AG04450 (cell line): ENCODE measurements at places on chromosomes 3 and 15.

DNA sequence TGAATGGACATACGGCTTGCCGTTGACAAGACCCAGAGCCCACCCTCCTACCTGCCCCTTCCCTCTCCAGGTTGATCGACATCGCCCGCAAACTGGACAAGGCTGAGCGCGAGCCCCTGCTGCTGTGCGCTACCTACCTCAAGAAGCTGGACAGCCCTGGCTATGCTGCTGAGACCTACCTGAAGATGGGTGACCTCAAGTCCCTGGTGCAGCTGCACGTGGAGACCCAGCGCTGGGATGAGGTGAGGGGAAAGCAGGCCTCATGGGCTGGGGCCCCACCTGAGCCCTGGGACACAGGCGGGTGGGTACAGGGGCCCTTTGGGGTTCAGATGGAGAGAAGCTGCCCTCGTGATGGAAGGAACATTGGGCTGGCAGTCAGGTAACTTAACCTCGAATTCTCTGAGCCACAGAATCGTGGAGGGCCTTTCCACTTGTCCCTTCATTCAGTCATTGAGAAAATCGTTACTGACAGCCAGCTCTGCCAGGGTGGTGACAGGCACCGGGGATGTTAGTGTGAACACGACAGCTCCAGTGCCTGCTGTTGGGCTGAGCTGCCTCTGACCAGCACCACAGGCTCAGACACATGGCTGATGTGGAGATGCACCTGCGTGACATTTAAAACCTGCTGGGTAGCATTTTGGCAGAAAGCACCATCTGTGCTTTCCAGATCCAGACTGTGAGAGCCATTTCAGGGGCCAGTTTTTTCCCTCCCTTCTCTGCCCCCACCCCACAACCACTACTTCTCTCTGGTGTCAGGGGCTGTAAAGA is 25.6 kb upstream of the RHO start:
- DNase-seq: no peak

DNA sequence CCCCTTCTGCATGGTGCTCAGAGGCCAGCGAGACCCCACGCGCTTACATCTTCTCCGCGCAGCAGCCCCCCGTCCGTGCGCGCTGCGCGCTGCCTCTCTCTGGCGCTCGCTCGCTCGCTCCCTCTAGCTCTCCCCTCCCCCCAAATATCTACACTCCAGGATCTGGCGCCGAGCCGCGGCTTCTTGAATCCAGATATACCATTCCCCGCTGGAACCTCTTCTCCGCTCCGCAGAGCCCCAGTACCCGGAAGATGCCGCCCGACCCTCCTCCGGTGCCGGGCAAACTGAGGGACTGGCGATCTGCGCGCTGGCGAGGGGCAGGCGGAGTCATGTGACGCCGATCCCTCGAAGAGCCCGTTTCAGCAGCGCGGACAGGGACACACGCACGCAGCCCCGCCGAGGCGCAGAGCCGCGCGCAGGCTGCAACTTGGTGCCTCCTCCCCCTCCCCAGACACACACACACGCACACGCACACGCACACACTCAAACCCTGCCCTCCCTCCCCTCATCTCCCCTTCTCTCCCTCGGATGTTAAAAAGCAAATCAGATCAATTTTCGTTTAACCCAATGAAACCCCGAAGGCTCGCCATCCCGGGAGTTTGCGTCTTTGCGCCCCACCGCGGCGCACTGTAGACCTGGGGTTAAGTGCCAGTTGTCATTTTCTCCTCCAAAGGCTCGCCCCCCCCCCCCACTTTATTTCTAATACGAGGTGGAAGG is at the start of gene RASGRF1:
Gene RASGRF1 (minus strand): TSS at position 294 of the 717 bp plus-strand sequence. CDS start 282 bp downstream, at position 12.
- DNase-seq: no peak

DNA sequence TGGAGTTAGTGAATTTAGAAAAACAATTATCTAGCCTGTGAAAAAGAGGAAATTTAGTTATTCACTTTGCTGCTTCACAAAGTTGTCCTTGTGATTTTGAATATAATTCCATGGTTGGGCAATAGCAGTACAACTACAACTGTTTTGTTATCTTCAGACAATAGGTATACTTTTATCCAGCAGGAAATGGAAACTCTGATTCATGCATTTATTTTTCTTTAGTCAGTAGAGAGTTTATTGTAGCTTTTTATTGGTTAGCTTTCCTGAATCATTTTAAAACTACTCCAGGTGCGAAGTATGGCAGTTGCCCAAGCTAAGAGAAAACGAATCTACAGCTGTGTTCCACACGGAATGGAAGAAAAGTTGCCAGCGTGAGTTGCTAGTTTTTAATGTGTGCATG is 80.3 kb downstream of the TM4SF4 start:
- no peak for DNase-seq

- no peak for DNase-seq
These were observed 28.0 kb downstream of the PSTPIP1 start for GRCh38 chr15:77022646-77023575.

DNA sequence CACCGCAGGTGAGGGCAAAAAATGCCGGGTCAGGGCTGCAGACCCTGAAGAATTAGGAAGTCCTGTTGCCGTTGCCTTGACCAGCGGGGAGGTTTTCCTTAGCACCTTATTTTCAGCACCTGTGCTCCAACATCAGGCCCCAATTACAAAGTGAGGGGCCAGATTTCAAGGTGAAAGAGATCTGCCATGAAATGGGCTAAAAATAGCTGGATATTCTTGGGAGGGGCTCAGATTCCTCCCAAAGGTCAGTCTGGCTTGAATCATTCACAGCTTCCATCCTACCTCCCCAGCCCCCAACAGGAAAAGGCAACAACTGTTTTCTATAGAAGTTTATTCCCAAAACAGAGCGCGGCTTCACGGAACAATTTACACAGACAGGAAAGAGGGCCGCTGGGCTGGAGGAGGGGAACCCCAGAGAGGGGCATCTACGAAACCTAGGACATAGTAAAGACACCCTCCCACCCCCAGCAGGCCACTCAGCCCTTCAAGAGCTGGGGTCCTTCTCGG is 941 bp upstream of the SLC26A6 start:
- no peak for DNase-seq

DNA sequence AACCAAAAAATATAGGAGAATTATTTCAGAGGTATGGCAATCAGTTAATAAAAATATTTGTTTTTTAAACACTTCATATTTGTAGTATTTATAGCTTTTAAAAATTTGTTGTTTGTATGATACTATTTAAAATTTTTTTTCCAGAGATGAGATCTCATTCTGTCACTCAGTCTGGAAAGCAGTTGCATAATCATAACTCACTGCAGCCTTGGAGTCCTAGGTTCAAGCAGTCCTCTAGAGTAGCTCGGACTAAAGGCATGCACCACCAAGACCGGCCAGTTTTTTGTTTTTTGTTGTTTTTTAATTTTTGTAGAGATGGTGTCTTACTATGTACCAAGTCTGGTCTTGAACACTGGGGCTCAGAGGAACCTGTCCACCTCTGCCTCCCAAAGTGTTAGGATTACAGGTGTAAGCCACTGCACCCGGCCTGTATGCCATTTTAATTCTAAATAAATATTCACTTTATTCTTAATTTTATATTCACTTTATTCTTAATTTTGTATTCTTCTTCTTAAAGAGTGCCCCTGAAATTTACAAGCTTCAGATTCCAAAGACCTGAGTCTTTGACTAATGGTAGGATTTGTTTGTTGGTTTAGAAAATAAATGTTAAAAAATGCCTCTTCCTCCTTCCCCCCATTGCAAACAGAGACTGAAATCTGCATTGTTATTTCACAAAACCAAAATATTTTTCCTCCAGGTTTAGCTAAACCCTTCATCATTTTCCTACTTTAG is 9.4 kb downstream of the TGFBR2 start:
- DNase-seq: no peak

DNA sequence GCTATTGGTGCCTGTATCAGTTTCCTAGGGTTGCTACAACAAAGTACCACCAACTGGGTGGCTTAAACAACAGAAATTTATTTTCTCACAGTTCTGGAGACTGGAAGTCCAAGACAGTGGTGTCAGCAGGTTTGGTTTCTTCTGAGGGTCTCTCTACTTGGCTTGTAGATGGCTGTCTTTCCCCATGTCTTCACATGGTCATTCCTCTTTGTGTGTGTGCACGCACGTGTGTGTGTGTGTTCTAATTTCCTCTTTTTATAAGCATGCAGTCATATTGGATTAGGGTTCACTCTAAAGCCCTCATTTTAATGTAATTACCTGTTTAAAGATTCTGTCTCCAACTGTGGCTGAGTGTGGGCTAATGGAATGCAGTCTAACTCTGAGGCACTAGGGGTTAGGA is 182.5 kb downstream of the SPATA16 start:
- DNase-seq: no peak

DNA sequence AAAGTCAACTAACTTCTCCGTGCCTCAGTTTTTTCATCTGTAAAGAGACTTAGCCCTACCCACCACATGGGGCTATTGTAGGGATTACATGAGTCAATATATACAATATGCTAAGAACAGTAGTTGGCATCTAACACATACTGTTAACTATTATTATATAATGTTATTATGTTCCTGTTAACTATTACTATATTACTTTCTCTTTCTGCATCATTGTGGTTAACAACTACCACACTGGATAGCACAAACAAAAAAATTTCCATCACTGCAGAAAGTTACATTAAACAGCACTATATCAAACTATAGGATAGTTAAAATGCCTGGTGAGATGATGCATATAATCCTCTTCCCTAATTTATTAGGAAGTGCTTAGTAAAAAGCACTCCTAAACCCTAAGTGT is 23.7 kb downstream of the STAG1 start:
- no peak for DNase-seq

GRCh38 chr15:51359981-51360380 is 18.5 kb downstream of the GLDN start:
- no peak for DNase-seq

DNA sequence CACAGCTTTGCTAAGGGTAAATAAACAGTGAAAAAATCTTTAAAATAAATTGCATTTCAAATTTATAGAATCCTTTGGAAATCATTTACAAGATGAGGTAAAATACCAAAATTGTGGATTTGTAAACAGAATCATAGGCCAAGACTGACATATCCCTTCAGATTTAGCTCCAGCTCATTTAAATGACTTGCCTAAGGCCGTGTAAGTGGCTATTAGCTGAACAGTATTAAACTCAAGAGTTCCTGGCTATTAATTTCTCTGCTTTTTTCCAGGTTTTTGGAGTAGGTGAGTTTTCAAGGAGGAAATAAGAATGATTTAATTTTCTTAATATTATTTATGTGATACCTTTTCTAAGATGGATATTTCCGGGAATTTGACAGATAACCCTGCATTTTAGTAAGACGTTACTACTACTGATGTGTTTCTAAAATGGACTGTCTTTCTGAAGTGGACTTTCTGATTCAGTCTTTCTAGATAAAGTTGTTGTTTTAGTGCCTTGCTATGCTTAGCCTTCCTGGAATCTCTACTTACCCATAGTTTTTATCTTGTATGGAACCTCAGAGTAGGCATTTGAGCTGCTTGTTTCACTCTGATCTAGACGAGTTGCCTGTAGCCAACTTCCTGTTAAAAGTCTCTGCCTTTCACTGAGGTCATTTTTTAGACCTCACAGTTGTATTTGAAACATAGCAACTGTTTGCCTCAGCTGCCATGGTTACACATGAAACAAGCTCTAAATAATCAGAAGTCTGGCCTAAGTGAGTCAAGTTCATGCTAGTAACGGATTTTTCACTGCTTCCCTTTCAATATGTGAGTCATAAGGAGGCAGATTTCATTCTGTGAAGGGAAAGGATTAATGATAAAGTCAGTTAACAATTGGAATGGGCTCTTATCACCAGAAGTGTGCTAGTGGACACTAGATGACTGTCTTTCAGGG is 127.0 kb downstream of the KLHL25 start:
- peak; percentile 95 for DNase-seq

DNA sequence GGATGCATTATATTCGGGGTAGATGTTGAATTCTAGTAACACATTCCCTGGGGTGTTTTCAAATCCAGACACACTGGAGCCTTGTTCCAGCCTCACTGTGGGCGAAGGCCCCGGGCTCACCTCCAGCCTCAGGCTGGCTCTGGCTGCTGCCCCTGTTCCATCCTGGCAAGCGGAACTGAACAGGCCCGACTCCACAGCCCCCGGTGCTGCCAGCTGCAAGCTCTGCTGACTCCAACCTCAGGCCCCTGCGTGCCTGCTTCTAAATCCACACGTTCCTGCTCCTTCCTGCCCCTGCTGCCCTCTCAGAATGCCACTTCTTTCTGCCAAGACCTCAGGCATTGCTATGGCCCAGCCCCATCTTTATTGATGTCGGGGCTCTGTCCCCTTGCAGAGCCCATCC is 90.6 kb downstream of the LIPC start:
- DNase-seq: no peak

DNA sequence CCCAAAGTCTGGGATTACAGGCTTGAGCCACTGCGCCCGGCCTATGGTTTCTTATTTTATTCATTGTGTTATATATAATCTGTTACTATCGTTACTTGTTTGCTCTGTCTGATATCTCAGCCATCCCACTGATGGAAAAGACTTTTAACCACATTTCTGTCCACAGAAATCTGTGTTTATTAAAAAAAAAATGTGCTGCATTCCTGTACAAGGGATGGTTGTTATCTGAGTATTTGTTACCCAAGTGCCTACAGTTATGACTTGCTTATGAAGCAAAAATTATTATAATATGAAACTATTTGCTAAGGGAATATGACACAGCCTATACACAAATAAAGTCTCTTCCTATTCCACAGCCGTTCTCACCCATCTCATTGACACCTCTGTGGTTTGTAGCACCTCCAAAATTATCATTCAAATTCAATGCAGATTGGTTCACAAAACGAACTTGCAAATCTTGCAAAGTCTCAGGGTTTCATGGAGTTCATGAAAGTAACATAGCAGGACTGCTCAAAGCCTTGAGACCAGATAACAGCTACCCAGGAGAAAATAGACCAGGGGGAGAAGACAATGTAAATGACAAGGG is 47.4 kb upstream of the UBE2E1 start:
- DNase-seq: no peak

DNA sequence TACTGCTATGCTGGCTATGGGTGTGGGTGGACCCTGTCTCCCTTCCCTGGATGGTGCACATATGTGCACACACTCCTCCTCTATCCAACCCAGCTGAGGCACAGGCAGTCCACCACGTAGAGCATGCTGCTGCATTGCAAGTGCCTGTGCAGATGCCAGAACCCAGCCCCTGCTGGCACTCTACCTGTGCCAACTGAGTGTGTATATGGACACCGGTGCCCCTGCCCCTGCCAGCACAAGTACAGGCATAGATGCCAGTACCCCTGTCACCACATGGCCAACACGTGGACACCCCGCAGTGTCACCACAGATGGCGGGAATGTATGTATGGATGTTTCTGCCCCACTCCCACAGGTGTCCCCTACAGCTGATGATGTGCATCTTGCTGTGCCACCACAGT is 216.5 kb downstream of the ISL2 start:
- no peak for DNase-seq

GRCh38 chr3:100522125-100522524 is 29.7 kb downstream of the TMEM45A start:
- no peak for DNase-seq

DNA sequence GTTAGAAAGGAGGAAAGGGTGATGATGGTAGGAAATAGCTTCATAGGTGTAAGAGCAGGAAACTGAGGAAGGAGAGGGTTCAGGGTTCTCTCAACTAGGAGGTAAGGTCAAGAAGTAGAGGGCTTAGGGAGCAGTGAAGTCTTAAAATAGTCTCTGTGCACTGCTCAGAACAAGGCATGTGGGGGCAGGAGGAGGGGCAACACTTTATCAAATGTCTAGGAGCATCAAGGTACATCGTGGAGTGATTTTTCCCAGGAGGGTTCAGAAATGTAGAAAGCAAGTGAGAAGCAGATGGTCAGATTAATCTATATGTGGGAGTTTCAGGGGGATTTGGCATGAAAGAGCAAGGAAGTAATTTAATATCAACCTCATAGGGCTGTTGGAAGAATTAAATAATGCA is 58.8 kb downstream of the TNIK start:
- no peak for DNase-seq
